ENCODE measurements at places on chromosomes 7 and 10. TPM values are rescaled to one million over a fixed set of nuclear protein-coding genes. Genes with fewer than 3 reads are reported as not detected.

The BAIAP2L1 gene
- total RNA-seq, result 0.51 TPM

The HTR7 gene
- not detected for total RNA-seq

The RALA gene
- 34.6 TPM for total RNA-seq

The LRIT1 gene
- total RNA-seq, result not detected

The RHOBTB1 gene
- total RNA-seq, result not detected
